ENCODE measurements at places on chromosomes 16 and 17. TPM values are rescaled to one million over a fixed set of nuclear protein-coding genes. Genes with fewer than 3 reads are reported as not detected.

Gene ADAP2
- total RNA-seq: 0.68 TPM

Gene KRTAP9-2
- not detected for total RNA-seq

Gene TMEM100
- 0.12 TPM for total RNA-seq

Gene BAIAP3
- total RNA-seq: 1.1 TPM

Gene OTOP3
- not detected for total RNA-seq
